ENCODE measurements at places on chromosomes 3 and 15. TPM values are rescaled to one million over a fixed set of nuclear protein-coding genes. Genes with fewer than 3 reads are reported as not detected.

- no peak for DNase-seq
Measured at GRCh38 chr15:51232581-51232980, 105.8 kb downstream of the CYP19A1 start.

DNA sequence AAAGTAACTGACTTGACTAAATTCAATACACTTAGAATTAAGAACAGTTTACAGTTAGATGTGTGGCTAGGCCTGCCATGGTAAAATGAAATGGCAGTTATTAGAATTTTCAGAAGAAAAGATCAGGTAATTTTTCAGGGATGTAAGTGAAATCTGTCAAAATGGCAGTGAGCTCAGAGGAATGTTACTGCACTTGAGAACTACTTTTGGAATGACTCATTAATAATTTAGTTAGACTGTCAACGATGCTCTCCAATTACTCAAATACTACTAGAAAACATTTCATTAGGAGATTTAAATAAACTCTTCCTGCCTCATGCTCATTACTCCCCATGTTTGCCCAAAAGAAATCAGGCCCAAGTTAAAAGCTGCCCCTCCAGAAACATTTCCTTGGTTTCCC, 84.4 kb downstream of the RFTN1 start:
- no peak for DNase-seq

The GOLGA6L4 gene
- total RNA-seq: 0.92 TPM

DNA sequence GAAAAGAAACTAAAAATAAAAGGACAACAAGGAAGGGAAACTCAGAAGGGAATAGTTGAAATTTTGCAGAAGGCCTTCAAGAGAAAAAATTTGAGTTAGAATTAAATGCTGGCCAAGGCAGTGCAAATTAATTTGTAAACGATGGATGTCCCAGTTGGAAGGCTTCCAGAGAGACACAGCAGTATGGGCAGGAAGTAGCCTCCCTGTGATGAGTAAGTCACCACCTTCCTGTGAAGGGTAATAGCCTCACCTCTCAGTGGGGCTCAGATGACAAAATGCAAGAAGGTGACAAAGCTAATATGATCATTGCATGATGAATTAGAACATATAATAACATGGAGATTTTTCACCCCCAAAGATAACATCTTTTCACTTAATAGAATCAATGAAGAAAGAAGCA, 27.3 kb upstream of the TMCO5A start:
- DNase-seq: no peak

- no peak for DNase-seq
Measured at GRCh38 chr15:60916032-60916678, 312.9 kb downstream of the RORA start.

- DNase-seq: no peak
Measured at GRCh38 chr3:80192936-80193335, 425.1 kb upstream of the ROBO1 start.

GRCh38 chr3:31077826-31078225, 183.4 kb upstream of the GADL1 start:
- no peak for DNase-seq

- no peak for DNase-seq
Measured at GRCh38 chr3:20739814-20740213, 553.8 kb upstream of the SGO1 start.

- no peak for DNase-seq
Measured at GRCh38 chr15:77716632-77717332, 84.1 kb upstream of the LINGO1 start.

The GPR27 gene
- total RNA-seq: 1.2 TPM

GRCh38 chr3:79006077-79006476, 761.7 kb downstream of the ROBO1 start:
- no peak for DNase-seq

- DNase-seq: no peak
Measured at GRCh38 chr3:172911142-172911541, 160.6 kb downstream of the ECT2 start.

The C2CD4B gene
- total RNA-seq: 1.5 TPM

DNA sequence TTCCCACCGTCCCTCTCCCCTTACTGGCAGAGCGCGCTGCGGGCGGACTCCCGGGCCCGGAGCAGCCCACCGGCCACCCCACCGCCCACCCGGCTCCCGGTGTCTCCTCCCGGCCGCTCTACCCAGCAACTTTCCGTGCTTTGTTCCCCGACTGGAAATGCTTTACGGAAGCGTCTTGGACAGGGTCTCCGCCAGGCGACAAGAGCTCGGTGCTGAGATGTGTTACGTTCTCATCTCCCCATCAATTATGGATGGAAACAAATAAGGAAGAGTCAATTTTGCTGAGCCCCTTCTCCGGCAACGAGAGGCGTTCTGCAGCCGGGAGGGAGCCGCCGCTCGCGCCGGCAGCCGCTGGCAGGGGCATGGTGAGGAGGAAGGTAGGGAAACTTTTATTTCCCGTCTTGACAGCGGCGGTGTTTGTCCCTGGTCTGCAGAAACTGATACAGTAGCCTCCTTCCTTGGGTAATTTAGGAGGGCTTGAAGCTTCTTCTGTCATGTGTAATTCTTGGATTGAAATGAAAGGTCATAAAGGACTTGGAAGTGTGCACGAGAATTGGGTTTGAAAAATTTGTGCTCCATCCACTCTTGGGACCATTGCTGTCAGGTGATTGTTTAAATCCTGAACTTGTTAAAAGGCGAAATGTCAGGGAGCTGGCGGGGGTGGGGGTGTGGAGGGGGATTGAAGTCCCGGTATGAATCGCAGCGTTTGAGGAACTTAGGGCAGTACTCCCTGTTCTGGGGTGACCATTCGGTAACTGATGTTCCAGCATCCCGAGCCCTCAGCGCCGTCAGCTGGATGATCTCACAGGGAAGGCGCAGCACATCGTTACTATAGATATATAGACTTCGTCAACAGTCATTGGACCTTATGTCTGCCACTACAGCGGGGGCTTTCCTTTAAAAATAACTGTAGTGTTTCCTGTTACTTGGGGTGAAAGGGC, 1.5 kb downstream of the SEMA6D start:
- no peak for DNase-seq

The SAMD7 gene
- total RNA-seq: not detected

GRCh38 chr3:24365168-24365567, 129.5 kb downstream of the THRB start:
- DNase-seq: no peak

The RARB gene
- total RNA-seq: not detected

DNA sequence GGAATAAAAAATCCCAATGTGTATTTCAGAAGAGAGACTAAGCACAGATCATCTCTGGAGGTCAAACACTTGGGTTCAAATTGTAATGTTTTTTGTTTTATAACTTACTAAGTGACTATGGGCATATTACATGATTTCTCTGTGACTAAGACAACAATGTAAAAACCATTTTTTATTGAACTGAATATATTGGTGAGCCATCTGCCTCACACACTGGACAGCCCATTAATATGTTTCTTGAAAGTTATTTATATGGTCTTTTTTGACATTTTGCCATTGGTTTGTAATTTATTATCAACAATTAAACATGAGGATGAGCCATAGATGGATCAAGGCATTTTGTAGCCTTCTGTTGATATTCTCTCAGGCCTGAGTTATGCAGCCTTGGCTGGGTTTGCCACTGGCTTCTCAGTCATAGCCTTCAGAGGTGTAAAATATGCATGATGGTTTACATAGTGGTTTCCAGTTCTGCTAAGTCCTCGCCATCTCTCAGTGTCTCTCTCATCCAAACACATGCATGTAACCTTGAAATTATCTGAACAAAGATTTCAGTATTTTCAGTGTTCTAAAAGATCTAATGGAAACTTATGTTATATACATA, 997.2 kb downstream of the DIPK2A start:
- DNase-seq: no peak

GRCh38 chr15:37891766-37892368, 42.6 kb upstream of the TMCO5A start:
- DNase-seq: no peak

DNA sequence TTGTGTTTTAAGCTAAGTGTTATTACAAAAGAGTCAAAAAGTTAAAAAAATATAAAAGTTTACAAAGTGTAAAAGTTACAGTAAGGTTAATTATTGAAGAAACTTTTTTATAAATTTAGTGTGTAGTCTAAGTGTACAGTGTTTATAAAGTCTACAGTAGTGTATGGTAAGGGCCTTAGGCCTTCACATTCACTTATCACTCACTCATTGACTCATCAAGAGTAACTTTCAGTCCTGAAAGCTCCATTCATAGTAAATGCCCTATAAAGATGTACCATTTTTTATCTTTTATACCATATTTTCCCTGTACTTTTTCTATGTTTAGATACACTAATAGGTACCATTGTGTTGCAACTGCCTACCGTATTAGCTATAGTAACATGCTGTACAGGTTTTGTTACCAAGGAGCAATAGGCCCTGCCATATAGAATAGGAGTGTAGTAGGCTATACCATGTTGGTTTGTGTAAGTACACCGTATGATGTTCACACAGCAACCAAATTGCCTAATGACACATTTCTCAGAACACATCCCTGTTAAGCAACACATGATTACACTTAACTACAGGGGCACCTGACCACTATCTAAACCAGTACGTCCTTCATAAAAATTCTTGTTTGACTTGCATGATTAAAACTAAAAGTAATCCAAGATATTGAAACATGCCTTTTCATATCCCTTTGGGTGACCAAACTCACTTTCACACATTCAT, 17.2 kb downstream of the RAD18 start:
- DNase-seq: no peak

DNA sequence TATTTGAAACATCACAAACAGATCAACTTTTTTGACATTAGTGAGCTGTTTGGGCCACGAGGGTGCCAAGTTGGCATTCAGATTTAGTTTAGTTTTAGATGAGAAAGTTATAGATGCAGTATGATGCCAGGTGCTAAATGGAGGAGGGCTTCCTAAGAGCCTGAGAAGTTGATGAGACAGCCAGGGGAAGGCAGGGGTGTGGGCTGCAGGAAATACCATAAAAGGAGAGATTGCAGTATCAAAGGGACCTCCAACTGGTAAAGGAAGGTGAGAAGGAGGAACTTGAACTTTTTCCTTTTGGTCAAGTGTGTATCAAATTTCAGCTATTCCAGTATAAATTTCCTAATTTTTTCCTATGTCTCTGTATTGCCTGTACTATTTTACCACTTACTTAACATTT, 2.0 kb upstream of the TNIK start:
- peak; percentile 32 for DNase-seq

The SERINC4 gene
- 0.15 TPM for total RNA-seq

The ARPIN gene
- 0.05 TPM for total RNA-seq

DNA sequence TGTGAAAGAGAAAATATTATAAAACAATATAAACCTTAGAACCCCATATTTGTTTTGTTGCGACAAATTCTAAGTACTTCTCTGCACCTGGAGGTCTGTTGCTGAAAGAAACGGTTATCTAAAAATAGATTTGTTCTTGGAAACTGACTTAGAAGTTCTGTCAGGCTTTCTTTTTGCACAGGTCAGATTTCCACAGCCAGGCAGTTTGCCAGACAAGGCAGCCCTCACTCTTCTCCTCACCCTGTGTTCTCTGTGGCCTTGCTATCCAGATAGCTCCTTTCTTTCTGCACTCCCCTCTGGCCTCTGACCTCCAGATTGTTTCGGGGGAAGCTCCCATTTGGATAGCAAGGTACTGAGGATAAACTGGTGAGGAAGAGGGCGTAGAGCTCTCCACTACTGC, 413.3 kb upstream of the ONECUT1 start:
- no peak for DNase-seq

The COPS2 gene
- total RNA-seq: 80.0 TPM

GRCh38 chr3:58991026-58991425, 58.8 kb downstream of the CFAP20DC start:
- DNase-seq: no peak

The IQCF5 gene
- total RNA-seq: not detected

DNA sequence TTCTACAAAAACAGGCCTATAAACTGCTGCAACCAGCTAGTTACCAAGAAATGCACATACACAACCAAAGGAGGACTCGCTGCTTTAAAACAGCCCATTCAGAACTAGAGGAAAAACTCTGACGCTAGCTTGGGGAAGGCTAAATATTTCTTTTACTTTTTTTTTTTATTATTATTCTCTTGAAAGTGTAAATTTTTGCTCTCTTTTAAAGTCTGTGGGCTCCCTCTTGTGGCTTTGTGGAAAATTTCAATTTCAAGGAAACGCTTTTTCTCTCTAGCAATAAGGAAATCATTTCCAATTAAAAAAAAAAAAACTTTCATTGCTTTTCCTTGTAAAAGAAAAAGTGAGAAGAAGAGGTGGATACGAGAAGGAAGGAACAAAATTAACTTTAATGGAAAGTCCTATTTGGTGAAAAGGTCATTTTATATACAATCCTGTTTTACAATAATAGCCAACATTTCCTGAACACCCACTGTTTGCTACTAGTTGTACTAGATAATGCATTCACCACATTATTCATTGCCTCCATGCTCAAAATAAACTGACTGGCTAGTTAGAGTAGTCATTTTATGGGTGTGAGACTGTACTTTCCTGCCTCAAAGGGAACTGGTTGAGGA, 51.2 kb upstream of the SAMMSON start:
- no peak for DNase-seq

The ZNF774 gene
- 1.1 TPM for total RNA-seq

DNA sequence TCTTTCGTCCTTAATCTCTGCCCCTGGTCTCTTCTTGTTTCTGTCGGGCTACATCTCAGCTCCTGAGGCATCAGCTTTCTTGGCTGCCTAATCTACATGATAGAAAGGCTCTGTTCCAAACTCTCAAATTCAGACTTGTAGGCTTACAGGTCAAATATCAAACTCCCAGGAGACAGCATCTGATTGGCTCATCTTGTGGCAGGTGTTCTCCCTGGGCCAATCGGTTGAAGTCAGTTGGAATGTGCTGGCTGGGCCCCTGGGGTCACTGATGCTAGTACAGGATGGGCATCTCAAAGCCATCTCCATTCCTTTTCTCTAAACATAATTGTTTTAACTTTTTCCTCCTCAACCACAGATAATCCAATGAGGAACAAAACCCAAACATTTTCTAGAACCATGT, 198.7 kb downstream of the CNTN3 start:
- DNase-seq: no peak

DNA sequence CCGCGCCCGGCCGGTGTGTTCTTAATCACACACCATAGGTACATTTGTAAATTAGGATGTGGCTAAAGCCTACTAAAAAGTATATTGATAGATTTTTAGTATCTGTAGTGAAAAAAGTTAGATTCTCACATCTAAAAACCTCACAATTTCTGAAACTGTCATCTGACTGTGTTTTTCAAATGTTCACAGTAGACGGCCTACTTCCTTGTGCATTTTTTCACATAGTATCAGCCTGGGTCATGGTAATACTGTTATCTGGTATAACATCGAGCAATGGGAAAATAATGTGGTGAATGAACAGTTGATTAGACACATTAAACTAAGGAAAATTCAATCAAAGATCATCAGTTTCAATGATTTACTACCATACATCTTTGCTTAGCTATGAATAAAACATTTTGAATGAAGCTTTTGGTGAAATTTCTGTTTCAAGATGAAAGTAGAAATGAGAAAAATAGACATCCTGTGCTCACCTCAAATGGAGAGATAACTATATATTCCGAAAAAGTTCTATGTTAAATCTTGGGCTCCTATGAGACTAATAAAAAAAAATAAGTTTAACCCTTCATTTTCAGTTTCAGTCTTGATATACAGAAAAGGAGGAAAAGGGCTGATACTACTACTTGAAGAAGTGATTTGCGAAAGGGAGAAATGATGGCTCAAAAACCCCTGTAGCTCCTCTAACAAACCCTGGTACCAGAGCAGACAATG, 262.7 kb downstream of the ZBTB20 start:
- DNase-seq: no peak

GRCh38 chr15:32889214-32889613, 171.4 kb downstream of the GREM1 start:
- DNase-seq: no peak
